ENCODE measurements at places on chromosomes 11 and 22.

DNA sequence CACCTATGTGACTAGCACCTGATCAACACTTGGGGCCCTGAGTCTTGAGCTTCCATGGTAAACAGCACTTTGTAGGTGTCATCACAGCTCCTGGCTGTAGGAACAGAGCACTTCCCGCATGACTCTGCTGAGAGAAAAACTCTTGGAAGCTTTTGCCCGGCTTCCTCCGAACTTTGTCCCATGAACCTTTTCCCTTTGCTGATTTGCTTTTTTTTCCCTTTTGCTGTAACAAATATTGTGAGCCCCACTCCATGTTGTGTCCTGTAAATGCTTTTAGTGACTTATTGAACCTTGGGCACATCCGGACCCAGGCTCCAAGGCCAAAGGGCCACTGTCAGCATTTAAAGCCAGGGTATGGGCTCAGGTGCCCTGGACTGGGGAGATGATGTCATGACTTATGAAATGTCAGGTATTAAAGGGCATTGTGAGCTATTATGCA is 391.1 kb downstream of the TENM4 start:
- DNase-seq, result no peak

DNA sequence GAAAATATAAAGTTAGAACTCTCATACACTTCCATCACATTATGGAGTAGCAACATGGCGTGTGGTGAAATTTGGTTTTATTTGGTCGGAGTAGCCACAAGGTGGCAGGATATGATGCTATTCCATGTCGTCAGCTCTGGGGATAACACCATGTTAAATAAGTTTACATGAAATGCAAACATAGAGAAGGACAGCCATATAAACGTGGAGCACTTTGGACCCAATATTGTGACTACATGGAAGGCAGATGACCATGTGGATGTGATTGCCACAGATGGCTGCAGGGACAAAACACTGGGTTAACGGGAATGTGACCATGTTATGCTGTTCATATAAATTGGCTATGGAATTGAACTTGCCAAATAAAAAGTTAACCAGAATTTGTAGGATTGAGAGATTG is 21.0 kb downstream of the OR5M11 start:
- no peak for DNase-seq

- DNase-seq, result no peak
These were observed 4566.7 kb upstream of the OR11H1 start for GRCh38 chr22:10961043-10961860.

- DNase-seq, result peak; percentile 85
These were observed 851 bp downstream of the PTDSS2 start for GRCh38 chr11:450809-451451.

DNA sequence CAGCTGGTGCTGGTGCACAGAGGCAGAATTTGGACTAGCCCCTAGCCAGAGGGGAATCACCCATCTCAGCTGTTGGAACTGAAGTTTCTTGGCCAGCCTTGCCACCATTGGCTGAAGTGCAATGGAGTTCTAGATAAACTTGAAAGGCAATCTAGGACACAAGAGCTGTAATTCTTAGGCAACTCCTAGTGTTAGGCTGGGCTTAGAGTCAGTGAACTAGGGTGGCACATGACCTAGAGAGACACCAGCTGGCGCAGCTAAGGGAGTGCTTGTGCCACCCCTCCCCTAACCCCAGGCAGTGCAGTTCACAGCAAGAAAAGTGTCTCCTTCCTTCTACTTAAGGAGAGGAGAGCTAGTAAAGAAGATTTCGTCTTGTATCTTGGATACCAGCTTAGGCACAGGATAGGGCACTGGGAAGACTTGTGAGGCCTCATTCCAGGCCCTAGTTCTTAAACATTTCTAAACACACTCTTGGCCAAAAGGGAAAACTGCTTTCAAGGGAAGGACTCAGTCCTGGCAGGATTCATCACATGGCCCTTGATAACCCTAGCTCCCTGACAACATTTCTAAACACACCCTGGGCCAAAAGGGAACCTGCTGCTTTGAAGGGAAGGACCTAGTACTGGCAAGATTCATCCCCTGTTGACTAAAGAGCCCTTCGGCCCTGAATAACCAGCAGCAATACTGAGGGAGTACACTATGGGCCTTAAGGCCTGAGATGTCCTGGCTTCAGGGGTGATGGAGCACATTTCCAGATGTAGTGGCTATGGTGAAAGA is 53.4 kb downstream of the XRRA1 start:
- no peak for DNase-seq

DNA sequence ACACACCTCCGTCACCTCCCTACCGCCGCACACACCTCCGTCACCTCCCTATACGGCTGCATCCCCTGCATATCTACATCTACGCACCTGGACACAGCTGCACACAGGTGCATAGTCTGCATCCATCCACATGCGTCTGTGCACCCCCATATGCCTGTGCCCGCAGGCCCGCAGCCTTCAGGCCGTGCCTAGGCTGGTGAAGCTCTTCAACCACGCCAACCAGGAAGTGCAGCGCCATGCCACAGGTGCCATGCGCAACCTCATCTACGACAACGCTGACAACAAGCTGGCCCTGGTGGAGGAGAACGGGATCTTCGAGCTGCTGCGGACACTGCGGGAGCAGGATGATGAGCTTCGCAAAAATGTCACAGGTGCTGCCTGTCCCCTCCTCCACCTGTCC is 4.8 kb downstream of the PKP3 start:
- DNase-seq, result peak; percentile 55

DNA sequence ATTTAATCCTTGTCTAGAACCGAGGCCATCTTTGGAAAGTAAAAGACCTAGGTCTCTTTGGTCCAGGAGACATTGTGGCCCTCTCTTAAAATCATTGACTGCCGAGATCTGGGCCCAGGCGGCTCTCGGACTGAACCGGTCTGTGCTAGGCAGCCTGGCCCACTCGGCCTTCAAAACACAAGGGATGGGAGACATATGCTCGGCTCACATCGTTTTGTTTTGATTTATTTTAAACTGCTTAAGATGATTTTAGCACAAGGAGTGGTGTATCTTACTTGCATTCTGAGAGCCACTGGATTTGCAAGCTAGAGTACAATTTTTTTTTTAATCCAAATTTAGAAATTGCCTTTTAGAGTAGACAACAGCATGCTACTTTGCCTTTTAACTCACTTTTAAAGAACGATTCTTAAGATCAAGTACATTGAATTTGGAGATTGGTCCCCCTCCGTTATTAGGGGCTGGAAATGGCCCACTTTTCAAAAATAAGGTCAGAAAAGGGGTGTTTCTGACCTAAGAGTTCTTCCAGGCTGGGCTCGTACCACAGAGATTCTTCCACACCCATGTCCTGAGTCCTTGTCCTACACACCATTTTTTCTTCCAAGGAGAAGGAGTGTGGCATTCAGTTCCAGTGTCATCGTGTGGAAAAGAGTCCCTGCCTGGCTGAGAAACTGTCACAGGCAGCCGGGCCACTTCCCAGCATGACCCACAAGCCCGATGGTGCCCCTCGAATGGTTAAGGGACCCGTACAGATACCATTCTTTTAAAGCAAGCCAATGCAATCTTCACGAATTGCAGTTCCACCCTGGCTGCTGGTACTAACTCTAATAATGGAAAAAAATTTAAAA is 80.5 kb upstream of the WNT7B start:
- DNase-seq, result no peak

DNA sequence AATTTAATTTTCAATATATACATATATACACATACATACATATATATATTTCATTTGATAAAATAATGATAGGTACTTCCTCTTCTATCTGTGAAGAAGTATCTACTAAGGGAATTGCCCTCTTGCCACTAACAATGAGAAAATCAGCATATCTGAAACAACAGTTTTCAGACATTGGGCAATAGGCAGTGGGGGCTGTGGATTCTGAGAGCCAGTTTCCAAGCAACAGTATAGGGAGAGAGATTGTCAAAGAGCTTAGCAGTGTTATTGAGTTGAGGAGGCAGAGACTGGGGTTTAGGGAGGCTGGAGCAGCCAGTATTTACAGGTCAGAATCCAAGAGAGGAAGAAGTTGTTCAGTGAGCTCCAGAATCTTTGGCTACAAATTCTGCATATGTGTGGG is 119.3 kb downstream of the ARFGAP2 start:
- DNase-seq, result no peak

- no peak for DNase-seq
These were observed 61.4 kb upstream of the MTMR2 start for GRCh38 chr11:95985174-95985808.

GRCh38 chr11:12074529-12075195 is 35.7 kb upstream of the MICAL2 start:
- DNase-seq, result no peak

GRCh38 chr11:123360267-123360936 is 69.7 kb upstream of the GRAMD1B start:
- DNase-seq, result no peak

DNA sequence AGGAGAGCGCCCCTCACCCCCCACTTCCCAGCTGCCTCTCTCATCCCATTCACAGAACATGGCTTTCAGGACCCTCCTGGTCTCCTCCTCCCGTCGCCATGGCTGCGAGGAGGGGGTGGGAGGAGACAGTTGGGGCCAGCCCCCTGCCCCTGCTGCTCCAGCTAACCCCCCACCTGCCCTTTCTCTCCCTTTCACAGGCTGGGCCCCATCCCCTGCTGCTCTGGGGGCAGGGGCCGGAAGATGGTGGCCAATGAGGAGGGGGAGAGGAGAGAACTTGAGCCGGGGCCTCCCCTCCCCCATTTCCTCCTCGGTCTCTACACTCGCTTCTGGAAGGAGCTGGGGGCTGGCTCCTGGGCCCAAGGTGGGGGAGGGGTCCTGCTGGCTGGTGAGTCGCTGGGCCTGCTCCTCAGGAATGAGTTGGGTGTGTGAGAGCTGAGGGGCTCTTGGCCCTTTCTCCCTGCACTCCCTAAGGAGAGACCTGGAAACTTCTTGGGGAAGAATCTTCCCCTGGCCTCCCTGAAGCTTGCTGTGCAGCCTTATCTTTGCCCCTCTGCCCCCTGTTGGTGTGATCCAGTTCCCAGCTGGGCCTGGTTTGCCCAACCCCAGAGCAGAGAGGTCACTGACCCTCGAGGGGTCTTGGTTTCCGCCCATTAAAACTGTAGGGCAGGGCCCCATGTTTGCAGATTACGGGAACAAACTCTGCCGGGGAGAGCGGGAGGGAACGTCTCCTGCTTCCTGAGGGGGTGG is 10.2 kb downstream of the YPEL4 start:
- DNase-seq, result no peak

GRCh38 chr11:58742981-58743880 is 11.5 kb upstream of the GLYAT start:
- no peak for DNase-seq

Data from hepatic stellate cell (primary cell).